RWPE1 (cell line): ENCODE measurements at places on chromosomes 4 and X.

DNA sequence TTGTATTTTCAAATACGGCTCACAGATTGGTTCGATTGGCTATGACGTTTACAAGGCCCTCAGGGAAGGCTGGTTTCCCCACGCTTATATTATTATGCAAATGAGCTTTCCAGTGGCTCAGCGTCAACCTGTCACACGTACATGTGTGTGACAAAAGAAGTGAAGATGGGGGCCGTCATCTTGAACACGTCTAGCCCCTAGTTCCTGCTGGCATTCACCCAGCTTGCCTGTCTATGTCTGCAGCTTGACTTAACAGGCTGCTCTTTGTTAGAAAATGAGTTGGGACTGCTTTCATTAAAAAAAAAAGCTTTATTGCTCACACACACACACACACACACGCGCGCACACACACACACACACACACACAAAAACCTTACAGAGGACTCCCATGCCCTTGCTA is 283.6 kb upstream of the CTSO start:
- DNase-seq: no peak

GRCh38 chrX:69555481-69556041 is 51.4 kb downstream of the NALF2 start:
- no peak for DNase-seq

DNA sequence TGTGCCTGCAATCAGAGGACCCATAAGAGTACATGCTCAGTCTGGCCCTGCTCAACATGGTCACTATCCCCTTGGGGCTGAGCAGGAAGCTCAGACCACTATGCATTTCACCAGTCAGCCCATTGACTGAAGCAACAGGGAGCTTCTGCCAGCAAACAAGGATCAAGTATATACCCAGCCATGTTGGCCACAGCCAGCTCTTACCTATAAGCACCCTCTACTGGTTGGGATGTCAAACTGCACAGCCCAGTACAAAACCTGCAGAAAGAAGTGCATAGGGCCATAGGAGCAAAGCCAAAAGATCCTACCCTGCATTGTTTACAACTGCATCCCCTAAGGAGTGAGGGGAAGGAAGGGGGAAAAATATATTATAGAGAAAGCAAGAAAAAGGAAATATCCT is 214.4 kb upstream of the CPEB2 start:
- no peak for DNase-seq

- DNase-seq: no peak
Measured at GRCh38 chr4:76998251-76998901, 48.8 kb downstream of the SEPTIN11 start.

- DNase-seq: peak; percentile 42
Measured at GRCh38 chr4:142801966-142802365, 44.1 kb downstream of the INPP4B start.

- no peak for DNase-seq
Measured at GRCh38 chrX:20521222-20521621, 254.5 kb upstream of the RPS6KA3 start.

DNA sequence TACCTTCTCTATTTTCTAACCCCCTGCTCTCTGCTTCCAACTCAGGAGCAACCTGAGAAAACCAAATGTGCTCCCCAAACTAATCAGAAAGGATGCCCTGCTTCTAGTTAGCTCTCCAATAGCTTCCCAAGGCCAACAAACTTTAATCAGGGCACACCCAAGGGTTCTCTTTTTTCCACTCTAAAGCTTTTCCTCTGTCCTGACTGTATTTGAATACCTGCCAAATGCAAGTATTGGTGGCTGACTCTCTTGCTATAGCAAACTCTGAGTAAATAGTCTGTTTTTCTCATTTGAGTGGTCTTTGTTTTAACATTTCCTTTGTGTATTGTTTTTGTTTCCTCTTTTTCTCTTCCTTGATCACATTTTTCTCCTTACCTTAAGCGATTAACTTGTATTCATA is 52.5 kb downstream of the GBA3 start:
- no peak for DNase-seq

DNA sequence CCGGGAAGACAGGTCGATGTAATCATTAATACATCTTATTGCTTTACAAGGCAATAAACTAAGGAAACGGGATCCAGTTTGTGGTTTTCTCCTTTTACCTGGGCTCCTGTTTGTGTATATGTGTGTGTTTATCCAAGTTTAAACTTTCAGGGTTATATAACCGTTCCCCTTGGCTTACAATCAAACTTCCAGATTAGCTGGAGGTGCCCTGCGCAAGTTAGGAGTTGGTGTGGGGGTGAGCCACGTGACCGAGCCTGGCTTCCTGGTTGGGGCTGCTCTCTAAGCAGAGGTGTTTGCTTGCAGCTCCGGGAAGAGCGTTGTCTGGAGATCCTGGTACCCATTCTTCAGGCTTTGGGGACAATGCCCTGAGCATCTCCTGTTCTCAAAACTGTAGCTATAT is 129.2 kb downstream of the FHDC1 start:
- DNase-seq: no peak
